Activated naive CD4-positive, alpha-beta T cell (primary cell): ENCODE measurements at places on chromosomes 6 and 20.

GRCh38 chr6:23532227-23532626 is 593.8 kb upstream of the NRSN1 start:
- no peak for DNase-seq

DNA sequence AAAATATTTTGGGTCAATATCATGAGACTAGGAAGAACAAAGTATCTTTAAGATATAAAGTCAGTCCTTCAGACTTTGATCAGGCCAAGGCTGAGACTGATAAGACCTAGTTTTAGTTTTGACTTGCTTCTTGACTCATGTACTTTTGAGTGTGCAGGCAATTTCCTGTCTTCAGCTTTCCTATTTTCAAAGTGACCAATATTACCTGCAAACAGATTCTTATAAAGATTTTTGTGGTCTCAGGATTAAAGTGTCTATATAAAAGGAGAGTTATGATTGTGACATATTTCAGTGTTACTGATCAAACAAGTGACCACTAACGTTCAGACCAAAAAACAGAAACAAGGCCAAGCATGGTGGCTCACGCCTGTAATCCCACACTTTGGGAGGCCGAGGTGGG is 36.0 kb upstream of the AKIRIN2 start:
- no peak for DNase-seq

GRCh38 chr6:12051861-12052368 is 39.8 kb downstream of the HIVEP1 start:
- DNase-seq = peak; percentile 16

DNA sequence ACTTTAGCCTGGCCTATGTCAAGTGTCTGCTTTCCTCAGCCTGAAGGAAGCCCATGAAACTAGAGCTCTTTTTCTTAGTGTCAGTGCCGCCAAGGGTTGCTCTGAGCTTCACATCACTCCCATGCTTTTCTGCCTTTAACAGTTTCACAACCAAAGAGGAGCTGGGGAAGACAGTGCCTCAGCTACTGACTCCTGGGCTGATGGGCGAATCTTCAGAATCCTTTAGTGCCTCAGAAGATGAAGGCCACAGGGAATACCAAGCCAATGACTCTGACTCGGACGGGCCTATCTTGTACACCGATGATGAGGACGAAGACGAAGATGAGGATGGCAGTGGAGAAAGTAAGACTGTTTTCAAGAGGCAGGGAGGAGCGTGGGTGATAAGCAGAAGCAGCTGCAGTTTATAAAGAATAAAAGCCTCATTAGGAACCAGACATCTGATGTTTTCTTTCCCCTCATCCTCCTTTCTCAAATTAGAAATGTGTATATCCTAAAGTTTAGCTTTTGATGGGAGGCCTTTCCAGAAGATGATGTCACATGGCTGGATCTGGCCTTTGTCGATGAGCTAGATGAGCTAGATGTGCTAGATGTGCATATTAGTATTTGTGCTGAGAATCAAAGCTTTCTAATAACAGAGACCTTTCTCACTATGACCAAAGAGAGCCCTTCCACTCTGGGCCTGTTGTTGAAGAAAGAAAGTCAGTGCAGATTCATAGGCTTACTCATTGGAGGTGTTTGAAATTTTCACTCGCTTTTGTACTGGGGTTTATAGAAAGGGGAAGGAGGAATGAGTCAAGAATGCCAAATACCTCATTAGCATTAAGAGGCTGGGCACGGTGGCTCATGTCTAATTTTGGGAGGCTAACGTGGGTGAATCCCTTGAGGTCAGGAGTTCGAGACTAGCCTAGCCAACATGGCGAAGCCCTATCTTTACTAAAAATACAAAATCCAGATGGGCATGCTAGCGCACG is 70.7 kb upstream of the LTV1 start:
- no peak for DNase-seq

DNA sequence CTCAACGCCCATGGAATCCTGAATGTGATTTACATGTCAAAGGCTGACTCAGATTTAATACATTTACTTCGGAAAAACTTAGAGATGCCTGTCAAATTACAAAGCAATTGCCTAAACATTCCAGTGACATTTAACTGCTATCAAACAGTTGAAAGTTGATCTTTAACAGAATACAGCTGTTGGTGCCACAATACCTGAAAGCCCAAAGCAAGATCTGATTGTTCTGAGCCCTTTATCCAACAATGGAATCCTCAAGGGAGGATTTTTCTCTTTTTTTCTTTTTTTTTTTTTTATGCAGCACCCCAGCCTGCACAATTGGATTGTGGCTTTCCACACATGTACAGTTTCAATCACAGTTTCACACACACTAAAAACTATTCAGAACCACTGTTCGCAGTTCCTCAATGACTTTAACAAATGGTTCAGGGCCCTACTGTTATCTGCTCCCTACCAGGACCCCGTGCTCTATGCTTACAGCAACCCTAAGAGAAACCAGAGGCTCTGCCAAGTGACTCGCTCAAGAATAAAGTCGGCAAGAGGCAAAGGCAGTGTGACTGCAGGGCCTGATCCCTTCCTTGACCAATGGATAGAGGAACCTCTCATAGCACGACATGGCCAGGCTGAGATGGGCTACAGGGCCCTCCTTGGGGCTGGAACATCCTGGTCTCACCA is 33.3 kb downstream of the EPB41L2 start:
- no peak for DNase-seq

- no peak for DNase-seq
Measured at GRCh38 chr6:154218301-154218700, 138.3 kb downstream of the IPCEF1 start.

DNA sequence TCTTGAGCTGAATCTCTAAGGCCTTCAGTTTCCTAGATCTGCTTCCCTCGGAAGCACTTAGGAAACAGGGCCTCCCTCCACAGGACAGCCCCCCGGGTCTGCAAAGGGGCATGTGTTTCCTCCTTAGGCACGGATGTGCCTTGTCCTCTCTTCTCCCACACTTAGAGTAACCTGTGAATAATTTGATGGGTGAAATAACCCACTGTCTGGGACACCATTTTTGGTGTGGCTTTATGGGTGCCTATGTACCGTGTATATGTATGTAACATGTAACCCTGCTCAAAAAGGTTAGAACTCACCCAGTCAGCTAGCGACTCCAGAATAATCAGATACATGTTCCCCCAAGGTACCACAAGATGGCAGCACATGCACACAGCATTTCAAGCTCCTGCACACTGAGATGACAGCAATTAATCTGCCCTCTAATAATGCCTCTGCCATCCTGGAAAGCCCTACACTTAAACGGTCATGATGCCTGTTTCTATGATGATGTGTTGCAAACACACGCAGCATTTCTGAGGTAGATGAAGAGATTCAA is 212.0 kb upstream of the PROKR2 start:
- DNase-seq = peak; percentile 11

DNA sequence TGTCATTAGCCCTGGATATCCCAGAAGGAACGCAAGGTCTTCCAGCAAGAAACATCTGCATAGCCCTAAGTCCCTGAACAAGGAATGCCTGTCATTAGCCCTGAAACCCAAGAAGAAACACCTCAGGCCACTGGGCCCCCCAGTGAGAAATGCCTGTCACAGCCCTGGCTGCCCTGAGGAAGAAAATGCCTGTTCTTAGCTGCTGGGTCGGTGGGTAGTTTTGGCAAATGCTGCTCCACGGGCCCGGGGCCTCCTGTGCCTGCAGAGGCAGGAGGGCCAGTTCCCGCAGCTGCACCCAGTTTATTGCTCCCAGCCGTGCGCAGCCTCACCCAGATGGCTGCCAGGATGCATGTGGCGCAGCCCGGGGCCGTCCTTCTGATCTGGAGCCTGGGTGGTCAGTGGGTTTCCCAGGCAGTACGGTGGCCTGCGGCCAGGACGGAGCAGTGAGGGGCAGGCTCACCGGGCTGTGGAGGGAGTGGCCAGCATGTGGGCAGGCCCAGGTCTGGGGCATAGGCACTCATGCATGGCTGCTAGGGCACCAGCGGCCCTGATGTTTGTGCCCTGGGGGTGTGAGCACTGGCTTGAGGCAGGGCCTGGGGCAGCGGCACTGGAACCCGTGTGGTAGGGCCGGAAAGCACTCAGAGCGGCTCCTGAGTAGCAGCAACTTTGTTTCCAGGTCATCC is 219.0 kb downstream of the ERMARD start:
- no peak for DNase-seq

DNA sequence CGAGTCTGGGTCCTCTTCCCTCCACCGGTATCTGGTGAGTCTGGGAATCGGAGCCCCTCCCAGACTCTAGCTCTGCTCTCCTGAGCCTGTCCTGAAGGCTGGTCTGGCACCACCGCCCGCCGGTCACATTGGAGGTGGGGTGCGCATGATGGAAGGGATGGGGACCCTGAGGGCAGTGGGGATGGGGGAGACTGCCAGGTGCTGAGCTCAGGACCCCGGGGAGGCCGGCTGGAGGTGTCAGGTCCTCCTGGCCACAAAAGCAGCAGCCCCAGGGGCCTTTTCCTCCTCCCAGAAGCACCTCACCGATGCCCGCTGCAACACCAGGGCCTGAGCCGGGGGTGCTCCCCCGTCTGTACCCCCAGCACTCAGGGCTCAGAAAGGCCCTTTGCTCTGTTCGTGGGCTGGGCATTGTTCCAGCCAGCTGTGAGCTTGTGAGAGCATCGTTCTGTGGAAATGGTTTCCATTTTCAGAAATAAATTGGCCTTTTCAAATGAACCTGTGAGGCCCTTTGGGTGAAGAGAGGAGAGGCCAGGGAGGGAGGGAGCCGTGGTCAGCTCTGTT is 2.5 kb upstream of the NPBWR2 start:
- no peak for DNase-seq

- DNase-seq = no peak
Measured at GRCh38 chr6:56582236-56582635, 60.5 kb downstream of the DST start.

DNA sequence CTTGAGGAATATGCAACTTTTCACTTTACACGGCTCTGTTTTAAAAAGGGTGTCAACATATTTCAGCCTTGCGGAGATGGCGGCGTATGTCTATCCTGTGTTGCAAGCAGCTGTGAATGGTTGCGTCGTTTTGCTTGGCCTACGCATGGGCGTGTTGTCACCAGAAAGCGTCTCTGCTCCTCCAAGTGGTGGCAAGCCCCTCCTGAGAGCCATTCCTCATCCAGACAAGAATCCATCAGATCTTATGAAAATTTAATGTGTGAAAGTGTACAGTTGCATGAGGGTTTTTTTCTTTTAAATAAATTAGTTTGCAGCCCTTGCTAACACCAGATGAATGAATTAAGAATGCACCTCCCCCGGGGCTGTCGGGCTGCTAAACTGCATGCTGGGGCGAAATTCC is 114.4 kb downstream of the PHACTR3 start:
- DNase-seq = no peak

DNA sequence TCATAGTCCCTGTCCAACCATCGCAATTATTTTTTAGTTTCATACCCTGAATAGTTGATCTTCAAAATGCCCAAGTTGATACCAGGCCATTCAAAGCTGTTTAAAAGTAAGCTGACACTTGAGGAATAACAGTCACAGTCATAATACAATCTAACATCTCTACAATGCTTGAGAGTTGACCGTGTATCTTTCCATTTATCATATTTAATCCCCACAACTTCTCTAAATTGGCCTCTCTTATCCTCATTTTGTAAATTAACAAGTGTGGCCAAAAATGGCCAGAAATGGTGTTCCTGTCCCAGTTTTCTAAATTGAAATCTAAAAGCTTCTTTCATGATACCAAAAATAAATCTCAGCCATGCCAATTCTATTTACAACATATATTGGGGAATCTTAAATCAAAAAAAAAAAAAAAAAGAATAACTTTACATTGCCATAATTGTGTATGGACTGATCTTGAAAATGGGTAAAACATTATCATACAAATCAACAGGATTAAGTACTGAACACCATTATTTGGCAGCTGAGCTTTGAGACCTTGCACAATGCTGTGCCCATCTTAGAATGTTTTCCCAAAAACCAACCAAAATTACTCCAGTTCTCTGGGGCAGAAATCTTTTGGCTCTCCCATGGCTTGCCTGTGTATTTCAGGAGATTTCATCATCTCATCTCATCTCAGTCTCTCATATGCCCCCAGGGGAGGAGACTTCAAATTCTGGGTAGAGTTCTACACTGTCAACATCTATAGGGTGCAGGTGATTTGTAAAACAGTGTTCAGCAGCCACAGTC is 448.7 kb upstream of the JARID2 start:
- no peak for DNase-seq

GRCh38 chr6:15247500-15248450 is 1.9 kb downstream of the JARID2 start:
- peak; percentile 38 for DNase-seq

- DNase-seq = no peak
Measured at GRCh38 chr6:15065261-15065989, 180.4 kb upstream of the JARID2 start.

GRCh38 chr6:4632421-4632820 is 143.8 kb upstream of the CDYL start:
- no peak for DNase-seq

- DNase-seq = no peak
Measured at GRCh38 chr6:49582529-49582928, 32.1 kb downstream of the C6orf141 start.

- DNase-seq = no peak
Measured at GRCh38 chr20:64108731-64109681, 1.6 kb upstream of the NPBWR2 start.

- DNase-seq = no peak
Measured at GRCh38 chr20:35030136-35030535, 62.5 kb downstream of the TRPC4AP start.

DNA sequence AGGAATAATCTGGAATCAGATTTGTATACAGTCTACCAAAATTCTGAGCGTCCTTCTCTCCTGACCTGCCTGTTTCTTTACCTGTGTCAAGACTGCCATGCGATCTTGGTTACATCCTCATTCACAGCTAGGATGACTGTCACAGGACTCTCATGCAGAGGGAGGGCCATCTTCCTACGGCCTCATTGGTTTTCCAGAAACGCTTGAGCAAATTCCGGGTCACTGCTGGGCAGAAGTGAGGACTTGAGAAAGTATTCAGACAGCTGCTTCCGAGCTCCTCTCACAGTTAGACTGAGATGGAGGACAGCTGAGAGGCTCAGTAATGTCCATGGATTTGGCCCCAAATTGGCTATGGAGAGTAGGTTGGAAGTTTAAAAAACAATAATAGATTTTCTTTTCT is 94.2 kb downstream of the TFAP2C start:
- no peak for DNase-seq

- DNase-seq = no peak
Measured at GRCh38 chr6:5277589-5277988, 16.3 kb downstream of the FARS2 start.

DNA sequence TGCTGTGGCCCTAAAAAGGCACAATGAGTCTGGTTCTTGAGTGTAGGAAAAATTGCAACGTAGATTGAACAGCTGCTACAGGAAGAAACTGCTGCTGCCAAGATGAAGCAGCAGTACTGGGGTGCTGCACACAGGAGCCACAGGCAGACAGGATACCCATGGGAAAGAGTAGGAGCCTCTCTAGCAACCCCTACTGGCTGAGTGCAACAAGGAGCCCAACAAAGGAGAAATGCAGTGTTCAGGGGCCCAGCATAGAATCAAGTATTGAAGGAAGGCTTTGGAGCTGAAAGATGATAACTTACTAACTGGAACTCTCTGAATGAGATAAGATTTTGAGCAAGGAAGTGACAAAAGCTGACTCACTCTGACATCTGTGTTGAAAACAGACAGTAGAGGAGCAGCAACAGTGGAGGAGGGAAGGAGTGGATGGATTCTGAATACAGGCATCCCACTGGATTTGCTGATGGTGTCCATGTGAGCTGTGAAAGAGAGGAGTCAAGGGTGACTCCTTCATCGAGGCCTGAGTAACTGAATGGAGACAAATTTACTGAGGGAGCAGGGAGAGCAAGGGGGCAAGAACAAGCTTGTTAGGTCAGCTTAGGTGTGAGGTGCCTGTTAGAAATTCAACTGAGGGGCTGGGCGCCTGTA is 534.7 kb upstream of the JARID2 start:
- no peak for DNase-seq

GRCh38 chr6:86949771-86950170 is 12.4 kb downstream of the HTR1E start:
- no peak for DNase-seq
